NCI-H1105 (cell line): ENCODE measurements at places on chromosomes 16 and 17.

DNA sequence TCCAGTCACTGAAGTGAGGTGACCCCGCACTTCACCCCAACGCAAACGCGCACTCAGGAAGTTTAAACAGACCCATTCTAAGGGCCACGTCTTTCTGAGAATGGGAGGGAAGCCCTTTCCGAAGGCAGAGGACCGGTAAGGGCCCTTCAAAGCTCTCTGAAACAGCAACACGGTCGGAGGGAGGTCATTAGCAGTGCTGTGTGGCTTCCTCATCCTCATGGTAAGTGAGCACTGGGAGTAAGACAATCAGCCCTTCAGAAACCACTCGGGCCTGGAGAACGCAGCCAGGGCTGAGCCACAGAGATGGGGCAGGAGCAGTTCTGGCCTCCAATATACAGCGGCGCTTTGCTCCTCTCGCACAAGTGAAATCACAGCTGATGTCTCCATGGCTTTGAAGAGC lies 23.7 kb downstream of the SRL start:
- DNase-seq: no peak

GRCh38 chr17:63675607-63676546 lies 24.0 kb downstream of the LIMD2 start:
- peak; percentile 59 for DNase-seq

GRCh38 chr16:78689536-78689935 lies 590.1 kb downstream of the WWOX start:
- no peak for DNase-seq

DNA sequence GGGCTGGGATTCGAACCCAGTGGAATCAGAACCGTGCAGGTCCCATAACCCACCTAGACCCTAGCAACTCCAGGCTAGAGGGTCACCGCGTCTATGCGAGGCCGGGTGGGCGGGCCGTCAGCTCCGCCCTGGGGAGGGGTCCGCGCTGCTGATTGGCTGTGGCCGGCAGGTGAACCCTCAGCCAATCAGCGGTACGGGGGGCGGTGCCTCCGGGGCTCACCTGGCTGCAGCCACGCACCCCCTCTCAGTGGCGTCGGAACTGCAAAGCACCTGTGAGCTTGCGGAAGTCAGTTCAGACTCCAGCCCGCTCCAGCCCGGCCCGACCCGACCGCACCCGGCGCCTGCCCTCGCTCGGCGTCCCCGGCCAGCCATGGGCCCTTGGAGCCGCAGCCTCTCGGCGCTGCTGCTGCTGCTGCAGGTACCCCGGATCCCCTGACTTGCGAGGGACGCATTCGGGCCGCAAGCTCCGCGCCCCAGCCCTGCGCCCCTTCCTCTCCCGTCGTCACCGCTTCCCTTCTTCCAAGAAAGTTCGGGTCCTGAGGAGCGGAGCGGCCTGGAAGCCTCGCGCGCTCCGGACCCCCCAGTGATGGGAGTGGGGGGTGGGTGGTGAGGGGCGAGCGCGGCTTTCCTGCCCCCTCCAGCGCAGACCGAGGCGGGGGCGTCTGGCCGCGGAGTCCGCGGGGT lies at the start of gene CDH1:
CDH1 (plus strand) TSS at position 247 of the 684 bp plus-strand sequence; CDS start at position 371, 124 bp downstream.
- peak; percentile 85 for DNase-seq

- no peak for DNase-seq
Measured at GRCh38 chr16:30786115-30786935, 680 bp downstream of the ZNF629 start.

DNA sequence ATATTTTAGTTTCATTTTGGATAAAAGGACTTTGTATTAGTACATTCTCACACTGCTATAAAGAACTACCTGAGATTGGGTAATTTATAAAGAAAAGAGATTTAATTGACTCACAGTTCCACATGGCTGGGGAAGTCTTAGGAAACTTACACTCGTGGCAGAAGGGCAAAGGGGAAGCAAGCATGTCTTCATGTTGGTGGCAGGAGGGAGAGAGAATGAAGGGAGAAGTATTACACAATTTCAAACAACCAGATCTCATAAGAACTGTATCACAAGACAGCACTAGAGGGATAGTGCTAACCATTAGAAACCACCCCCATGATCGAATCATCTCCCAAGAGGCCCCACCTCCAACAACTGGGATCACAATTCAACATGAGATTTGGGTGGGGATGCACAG lies 142.9 kb downstream of the USP31 start:
- DNase-seq: no peak

GRCh38 chr17:60832151-60832585 lies 154.5 kb downstream of the BCAS3 start:
- peak; percentile 2 for DNase-seq

GRCh38 chr16:17459903-17460521 lies 10.7 kb downstream of the XYLT1 start:
- no peak for DNase-seq
